ENCODE measurements at places on chromosomes 1 and 21.

DNA sequence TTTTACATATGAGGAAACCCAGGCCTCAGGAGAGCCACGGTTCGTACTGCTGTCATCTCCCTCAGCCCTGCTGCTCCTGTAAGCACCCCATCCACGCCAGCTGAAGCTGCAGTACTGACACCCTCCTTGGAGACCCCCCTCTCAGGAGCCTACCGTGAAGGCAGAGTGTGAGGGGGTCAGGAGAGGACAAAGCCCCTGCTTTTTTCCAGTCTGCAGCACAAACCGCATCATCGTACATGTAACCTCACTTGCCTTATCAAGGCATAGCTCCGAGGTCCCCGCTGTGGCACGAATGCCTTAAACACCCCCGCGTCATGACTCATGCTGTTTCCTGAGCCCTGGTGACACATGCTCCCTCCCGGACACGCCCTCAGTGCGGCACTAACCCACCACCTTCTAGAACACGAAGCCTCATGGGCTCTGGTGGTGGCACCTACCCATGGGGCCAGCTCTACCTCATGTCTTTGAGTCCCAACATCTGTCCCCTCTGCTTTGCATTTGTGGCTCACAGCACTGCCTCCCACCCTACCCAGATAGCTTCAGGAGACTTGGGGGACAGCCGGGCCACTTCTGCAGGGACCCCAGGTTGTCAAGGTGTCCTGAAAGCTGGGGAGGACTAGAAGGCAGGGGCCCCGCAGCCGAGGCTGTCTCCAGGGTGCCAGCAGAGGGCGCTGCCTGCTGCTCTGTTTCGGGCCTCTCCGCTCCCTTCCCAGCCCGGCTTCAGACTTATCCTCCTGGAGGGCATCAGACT lies 4.9 kb downstream of the SH3BGRL3 start:
- DNase-seq = peak; percentile 98

DNA sequence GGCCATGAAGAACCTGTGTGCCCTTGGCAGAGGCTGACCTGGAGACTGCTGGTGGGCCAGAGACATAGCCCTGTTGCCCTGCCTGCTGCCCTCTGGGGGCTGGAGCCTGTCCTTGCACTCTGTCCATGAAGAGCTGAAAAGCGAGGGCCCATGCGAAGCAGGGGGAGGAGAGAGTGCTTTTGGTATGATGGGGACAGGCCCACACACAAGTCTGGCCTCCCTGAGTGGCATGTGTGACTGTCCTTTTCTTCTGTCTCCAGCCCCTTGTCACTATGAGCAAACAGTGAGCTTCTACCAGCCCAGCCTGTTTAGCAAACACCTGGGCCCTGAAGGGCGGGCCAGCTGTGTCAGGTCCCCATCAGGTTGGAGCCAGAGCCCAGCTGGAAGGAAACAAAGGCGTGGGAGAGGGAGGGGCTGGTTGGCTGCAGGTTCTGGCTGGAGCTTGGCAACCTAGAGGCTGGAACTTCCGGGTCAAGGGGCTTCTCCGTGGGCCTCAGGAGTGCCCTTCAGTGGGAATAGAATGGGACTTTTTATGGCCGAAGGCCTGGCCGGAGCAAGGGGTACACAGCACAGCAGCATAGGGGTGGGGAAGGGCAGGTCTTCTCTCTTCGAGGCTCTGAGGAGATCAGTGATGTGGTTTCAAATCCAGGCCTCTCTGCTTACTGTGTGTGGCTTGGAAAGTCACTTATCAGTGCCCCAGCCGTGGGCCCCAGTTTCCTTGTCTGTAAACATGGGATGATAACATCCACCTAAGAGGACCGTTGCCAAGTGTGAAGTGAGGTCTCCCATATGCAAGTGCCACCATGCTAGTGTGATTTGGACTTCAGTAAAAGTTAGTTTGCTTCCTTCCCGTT lies 14.3 kb downstream of the QSOX1 start:
- DNase-seq = peak; percentile 17

- no peak for DNase-seq
These were observed 58.1 kb downstream of the CACNA1E start for GRCh38 chr1:181541458-181541857.

DNA sequence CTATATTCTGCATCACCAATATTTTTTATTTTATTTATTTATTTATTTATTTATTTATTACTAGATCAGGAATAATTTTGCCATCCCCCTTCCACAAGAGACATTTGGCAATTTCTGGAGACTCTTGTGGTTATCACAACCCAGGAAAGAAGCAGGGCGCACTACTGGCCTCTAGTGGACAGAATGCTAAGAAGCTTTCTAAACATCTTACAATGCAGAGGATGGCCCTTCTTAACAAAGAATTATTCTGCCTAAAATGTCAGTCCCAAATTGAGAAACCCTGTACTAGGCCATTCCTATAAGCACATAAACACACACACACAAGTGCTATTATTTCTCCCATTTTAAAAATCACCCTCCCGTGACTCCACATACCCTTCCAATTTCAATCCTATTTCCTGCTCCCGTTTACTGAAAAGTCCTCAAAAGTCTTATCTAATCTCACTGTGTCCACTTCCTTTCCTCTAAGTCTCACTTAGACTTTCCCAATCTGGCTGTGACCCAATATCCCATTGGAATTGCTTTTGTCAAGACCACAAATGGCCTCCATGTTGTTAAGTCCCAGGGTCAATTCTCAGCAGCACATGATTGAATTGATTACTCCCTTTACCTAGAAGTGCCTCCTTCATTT lies 43.7 kb upstream of the RNF11 start:
- peak; percentile 11 for DNase-seq

- DNase-seq = no peak
These were observed 3.2 kb upstream of the FGR start for GRCh38 chr1:27638047-27638734.

- no peak for DNase-seq
These were observed 12.2 kb upstream of the SLC44A3 start for GRCh38 chr1:94807742-94808491.

GRCh38 chr1:210159211-210159610 lies 73.4 kb upstream of the SERTAD4 start:
- no peak for DNase-seq

DNA sequence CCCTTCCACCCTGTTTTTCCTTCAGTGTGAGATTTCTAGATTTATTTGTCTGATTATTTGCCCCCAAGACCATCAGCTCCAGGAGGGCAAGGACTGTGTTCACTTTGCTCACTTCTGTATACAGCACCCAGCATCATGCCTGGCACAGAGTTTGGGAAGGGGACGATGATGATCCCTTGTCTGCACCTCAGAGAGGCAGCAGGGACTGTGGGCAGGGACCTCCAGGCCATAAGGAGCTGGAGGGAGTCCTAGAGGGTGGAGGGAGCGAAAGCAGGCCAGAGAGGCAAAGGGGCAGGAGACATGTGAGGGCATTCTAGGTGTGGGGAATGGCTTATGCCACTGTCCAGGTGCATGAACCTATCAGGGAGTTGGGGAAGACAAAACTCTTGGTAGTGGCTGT lies 32.8 kb downstream of the H3-3A start:
- DNase-seq = no peak

GRCh38 chr1:97781762-97782337 lies 139.0 kb downstream of the DPYD start:
- DNase-seq = no peak

DNA sequence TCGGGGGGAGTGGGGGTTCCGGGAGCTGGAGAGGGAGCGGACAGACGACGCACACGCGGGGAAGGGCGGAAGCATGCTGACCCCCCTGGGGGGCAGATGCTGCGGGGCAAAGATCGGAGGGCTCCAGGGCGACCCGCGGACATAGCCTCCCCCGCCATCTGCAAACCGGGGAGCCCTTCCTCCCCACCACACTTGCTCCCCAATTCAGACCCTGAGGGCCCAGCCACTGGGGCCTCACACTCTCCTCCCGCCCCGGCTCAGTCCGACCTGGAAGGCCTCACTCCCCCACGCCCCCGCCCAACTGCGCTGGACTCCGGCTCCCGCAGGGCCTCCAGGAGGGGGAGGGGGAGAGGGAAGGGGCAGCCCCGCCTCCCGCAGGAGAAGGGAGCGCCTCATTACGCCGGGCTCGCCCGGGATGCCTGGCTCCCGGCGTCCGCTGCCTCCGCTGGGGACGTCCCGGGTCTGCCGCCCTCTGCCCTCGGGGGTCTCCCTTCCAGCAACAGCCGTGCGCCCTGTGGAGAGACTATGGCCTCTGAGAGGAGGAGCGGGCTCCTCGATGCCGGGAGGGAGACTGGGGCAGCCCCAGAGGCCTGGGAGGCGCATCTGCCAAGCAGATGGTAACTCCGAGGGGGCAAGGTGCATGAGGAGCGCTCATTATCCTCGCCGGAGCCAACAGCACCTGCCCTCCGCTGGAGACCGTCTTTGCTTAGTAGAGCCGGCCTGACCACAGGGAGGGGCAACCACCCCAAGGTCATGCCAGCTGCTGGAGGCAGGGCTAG lies 636 bp upstream of the CAMK2N1 start:
- DNase-seq = no peak

GRCh38 chr1:41365772-41366454 lies 4.7 kb downstream of the FOXO6 start:
- no peak for DNase-seq

DNA sequence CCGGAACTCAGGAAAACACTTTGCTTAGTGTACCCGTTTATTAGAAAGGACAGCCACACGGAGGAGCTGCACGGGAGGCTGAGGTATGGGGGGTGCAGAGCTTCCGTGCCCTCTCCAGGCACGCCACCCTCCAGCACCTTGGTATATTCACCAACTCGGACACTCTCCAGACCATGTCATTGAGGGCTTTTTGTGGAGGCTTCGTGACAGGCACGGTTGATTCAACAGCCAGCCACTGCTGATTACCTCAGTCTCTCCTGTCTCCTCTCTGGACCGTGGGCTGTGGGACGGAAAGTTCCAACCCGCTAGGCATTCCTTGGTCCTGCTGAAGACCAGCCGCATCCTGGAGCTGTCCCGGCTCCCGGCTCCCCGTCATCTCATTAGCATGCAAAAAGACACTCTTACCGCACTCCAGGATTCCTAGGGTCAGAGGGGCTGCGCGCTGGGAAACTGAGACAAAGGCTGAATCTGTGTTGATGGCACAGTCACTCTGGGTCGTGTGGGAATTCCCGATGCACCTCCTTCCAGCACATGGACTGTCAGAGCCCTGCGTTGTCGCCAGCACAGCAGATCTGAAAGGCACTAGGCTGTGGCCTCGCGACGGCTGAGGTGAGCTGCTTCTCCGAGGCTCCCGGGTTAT lies 65.6 kb downstream of the PRKCZ start:
- DNase-seq = no peak
